ENCODE measurements at places on chromosomes 5 and 9.

DNA sequence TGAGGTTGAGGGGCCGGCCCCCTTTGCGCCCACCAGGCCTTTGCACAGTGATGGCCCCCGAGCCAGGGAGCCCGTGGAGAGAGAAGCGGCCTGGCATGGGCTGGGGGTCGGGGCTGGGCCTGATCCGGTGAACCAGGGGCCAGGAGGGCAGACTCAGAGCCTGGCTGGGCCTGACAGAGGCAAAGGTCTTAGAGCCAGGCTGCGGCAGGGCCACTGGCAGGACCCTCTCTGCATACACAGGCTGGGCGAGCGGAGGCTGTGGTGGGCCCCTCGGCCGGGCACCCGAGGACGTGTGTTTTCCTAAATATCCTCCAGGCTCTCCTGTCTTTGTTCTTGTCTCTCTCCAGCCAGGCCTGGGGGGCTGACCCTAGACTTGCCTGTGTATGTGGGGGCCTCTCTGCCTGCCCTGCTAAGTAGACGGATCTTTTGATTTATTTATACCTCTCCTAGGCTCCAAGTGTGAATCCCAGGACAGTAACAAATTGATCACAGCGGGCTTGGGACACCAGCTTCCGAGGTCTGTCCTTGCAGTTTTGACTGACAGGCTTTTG lies 933 bp downstream of the NEK6 start:
- no peak for DNase-seq

DNA sequence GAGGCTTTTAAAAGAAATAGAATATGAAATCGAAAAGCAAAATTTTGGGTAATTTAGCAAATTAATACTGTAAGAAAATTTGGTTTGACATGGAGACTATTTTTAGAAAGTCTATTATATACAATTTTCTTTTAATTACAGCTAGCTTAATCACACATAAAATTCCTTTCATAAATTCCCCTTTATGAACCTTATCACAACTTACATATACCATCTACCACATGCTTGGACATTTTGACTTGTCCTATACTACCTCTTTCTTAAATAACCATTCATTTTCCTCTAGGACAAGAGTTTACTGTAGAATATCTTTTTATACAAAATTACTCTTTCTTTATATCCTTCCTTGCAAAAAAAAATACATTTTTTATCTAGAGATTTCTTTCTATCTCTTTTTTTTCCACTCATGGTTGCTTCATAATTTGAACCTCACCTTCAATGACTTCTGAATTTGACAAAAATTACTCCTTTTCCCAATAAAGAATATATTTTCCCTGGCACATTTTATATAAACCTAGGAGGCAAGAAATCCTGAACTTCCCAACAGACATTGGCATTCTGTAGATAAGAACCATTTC lies 34.0 kb upstream of the SYK start:
- DNase-seq = no peak

DNA sequence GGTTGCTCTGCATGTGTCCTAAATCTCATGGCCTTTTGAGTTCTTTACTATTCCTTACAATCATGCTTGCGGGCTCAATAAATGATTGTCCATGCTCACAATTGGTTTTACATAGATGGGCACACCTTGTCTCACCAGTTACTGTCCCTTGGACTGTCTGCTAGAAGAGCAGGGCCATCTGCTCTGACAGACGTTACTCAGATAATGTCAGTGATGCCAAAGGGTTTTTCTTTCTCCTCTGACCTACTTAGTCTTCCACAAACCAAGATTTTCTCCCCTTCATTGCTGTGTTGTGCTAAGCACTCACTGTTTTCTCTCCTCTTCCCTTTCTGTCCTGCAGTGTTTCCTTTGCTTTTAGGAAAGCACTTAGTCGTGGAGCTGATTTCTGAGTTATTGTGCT lies 562.3 kb downstream of the KIF4B start:
- DNase-seq = no peak

DNA sequence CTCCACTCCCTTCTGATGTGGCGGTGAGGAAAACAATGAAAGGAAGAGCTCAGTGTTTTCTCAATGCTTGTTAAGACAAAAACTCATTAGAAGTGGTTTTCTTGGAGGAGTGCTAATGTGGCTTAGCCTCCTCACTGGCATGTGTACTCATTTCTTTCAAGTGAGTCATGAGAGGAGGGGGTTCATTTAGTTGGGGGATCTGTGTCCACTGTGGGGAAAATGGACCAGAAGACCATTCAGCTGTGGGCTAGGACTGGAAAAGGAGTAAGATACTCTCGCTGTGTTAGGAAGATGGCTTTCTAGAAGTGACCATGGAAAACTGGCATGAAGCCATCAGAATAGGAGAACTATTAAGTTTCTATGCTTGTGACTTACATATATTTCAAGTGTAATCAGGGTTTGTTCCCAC lies 23.5 kb downstream of the KLF9 start:
- peak; percentile 15 for DNase-seq

DNA sequence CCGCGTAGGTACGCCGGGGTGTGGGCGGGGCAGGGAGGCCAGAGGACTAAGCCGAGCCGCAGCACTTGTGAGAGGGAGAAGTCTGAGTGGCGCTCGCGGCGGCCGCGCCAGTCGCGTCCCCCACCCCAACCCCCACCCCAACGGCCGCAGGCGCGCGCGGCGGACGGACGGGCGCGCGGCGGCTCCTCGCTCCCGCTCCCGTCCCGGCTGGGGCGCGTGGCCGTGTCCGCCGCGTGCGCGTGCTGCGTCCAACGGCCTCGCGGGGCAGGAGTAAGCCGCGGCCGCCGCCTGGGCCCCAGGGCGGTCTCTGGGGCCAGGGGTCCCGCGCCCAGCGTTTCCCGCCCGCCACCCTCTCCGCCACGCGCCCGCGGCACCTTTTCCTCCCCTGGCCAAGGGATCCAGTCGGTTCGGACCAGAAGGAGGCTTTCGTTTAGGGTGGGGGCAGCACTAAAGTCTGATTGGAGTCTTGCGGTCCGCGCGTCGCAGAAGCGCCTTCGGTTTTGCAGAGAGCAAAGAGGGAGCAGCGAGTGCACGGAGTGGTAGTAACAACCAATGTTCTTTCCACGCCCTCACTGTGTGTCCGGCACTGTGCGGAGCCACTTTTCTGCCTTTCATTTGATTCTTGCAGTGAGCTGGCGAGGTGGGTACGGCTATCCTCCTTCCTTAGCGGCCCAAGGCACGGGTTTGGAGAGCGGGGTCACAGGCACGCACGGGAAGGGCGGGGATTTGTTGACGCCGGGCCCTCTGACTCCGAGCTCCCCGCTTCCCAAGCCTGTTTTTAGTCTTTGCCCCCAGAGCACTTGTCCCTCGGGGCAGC lies 483 bp downstream of the G3BP1 start:
- peak; percentile 18 for DNase-seq
